Fibroblast of skin of right quadriceps (primary cell): ENCODE measurements at places on chromosomes 6 and 20.

DNA sequence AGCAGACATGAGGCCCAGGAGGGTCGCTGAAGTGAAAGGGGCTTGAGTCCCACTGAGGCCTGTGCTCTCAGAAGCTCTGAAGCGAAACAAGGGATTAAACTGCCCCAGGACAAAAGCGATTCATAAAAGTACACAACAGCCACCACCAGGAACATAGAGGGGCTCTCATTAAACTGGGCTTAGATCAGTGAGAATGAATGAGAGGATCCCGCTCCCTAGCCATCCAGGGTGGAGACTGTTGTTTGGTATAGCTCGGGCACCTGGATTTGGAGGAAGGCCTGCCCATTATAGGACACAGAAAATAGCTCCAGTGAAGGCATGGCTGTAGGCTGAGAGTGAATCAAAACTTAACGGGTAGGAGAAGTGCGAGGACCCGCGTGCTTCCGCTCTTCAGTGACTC, 91.6 kb upstream of the TAB2 start:
- DNase-seq: no peak

DNA sequence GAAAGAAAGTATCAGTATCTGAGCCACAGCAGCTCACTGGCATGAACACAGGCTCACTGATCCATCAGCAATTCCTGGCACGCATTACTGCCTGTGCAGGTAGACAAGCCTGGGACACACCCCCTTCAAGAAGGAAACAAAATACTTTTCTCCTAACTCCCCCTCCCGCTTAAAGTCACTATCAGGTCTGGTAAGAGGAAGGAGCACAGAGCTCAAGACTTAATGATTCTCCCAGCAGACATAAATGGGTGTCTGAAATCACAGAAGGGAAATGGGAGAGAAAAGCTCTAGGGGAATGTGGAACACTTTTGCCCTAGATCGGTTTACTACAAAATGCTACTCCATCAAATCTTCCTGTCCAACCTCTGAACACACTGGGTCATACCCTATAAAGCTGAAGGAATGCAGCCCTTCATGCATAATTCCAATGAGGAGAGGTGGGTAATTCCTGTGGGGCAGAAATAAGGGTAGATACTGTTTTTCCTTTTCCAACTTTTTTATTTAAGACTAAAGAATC, at the start of gene ADGRF1:
Gene ADGRF1 (minus strand): TSS at position 58 of the 517 bp plus-strand sequence. CDS start 13,271 bp downstream, outside the sequence.
- DNase-seq: no peak

DNA sequence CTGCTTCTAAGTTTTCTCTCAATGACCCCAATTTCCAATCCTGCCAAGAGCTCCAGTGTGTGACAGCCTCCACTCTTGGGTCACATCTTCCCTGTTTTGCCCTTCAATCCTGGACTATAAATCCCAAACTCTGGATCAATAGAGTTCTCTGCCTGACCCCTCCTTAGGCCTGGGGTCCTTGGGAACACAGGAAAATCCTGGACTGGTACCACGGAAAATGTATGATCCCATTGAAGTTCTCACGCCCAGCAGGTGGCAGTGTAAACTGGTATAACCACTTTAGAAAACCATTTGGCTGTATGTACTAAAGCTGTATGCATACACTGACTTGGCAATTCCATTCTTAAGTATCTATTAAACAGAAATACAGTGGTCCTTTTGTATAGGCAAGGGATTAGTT, 98.0 kb downstream of the SNAP25 start:
- no peak for DNase-seq

DNA sequence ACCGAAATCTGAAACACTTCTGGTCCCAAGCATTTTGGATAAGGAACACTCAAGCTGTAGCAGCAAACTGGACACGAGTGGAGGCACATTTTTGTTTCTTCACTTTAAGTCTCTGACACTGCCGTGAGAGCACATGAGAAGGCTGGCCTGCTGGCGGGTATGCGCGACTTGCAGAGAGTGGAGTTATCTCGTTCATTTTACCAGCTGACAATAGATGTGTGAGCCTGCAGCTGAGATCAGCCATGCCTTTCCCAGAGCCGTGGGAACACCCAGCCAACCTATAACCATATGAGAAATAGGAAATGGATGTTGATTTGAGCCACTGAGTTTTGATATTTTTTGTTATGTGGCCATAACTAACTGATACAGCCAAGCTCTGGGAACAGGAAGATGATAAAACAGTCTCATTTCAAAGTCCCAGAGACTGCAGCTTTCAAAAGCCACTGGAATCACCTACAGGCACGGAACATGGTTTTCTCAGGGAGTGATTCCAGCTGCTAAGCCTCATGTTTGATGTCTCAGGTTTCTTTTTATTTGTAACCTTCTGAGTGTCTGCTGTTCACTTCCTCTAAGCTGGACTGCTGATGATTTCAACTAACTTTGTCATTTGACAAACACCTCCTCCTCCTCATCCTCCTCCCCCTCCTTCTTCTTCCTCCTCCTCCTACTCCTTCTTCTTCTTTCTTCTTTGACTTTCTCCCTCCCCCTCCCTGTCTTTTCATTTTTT, 28.6 kb upstream of the LAMP5 start:
- DNase-seq: no peak

- peak; percentile 92 for DNase-seq
These were observed 162.4 kb downstream of the CDKAL1 start for GRCh38 chr6:20696676-20697075.

GRCh38 chr6:113642714-113643406, 214.3 kb upstream of the MARCKS start:
- no peak for DNase-seq

DNA sequence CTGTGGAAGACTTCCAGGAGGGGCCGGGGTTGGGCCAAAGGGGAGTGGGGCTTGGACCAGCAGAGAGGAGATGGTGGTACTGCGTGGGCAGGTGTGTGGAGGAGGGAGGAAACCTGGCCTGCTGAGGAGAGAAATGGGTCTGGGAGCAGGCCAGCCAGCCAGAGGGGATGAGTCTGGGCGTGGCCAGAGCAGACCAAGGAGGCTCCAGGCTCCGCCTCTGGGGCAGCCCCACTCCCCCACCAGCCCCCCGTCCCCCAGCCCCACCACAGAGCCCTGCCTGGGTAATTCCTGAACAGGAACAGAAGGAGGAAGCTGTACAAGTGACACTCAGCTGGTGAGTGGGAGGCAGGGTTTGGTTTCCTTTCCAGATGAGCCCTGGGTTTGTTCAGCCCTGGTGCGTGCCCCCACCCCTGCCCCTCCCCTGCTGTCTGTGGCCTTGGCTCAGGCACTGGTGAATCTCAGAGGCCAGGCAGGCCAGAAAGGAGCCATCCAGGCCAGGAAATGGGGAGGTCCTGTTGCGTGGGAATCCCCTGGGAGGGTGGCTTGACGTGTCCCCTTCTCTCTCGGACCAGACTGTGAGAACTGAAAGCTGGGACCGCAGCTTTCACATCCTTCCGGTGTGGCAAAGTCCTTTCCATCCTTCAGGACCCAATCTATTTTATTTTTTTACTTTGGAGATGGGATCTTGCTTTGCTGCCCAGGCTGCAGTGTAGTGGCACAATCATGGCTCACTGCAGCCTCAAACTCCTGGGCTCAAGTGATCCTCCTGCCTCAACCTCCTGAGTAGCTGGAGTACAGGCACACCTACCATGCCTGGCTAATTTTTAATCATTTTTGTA, 9.4 kb upstream of the SRC start:
- no peak for DNase-seq

GRCh38 chr6:141321493-141322347, 811.0 kb upstream of the GJE1 start:
- DNase-seq: peak; percentile 40

DNA sequence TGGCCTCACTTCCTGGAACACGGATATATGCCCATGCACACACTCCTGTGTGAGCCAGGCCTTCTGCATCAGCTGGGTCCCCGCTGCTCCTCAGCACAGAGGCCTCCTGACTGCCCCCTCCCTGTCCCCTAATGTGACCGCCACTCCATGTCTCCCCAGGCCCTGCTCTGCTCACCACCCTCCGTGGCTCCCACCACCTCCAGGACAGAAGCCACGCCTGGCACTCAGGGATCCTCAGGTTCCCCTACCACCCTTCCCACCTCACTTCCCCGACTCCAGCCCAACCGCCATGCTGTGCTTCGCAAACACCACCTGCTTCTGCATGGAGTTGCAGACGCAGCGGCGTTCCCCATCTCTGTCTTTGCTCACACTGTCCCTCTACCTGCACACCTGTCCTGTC, 4.3 kb upstream of the SRC start:
- no peak for DNase-seq

DNA sequence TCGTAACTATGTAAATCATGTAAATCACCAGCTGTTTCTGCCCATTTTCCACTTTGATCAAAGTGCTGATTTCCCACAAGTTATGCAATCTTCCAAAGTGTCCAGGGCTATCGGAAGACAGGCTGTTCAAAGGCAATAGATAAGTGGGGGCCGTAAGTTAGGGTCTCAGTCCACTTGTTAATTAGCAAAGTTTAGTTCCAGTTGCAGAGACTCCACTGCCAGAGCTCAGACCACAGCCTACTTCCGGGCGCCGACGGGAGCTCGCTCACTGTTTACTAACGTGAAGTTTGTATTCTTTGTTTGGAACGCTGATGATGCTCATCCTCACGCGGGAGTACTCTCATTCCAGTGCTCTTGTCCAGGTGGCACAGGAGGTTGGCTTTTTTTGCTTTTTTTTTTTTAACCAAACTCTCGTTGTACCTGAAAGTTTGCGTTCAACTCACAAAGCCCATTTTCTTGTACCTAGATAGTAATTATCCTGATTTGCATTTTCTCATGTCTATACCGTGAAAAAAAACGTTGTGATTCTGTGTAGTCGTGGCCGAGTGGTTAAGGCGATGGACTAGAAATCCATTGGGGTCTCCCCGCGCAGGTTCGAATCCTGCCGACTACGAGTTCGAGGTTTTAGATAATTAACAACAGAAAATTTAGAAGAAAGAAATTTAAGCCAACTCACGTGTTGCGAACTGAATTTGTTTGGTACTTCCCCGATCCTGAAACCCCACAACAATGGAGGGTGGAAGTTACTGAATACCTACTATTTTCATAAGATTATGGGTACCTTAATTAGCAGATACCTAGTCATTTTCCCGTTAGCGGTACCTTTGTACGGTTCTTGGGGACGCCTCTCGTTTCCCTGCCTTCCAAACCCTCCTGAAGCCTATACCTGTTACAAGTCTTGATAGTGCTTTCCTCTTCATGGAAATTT, 29.9 kb upstream of the ZNF184 start:
- DNase-seq: peak; percentile 78

- no peak for DNase-seq
These were observed 35.6 kb upstream of the LAMP5 start for GRCh38 chr20:9478771-9479170.

- DNase-seq: no peak
These were observed 6.5 kb downstream of the C20orf202 start for GRCh38 chr20:1209447-1210387.

DNA sequence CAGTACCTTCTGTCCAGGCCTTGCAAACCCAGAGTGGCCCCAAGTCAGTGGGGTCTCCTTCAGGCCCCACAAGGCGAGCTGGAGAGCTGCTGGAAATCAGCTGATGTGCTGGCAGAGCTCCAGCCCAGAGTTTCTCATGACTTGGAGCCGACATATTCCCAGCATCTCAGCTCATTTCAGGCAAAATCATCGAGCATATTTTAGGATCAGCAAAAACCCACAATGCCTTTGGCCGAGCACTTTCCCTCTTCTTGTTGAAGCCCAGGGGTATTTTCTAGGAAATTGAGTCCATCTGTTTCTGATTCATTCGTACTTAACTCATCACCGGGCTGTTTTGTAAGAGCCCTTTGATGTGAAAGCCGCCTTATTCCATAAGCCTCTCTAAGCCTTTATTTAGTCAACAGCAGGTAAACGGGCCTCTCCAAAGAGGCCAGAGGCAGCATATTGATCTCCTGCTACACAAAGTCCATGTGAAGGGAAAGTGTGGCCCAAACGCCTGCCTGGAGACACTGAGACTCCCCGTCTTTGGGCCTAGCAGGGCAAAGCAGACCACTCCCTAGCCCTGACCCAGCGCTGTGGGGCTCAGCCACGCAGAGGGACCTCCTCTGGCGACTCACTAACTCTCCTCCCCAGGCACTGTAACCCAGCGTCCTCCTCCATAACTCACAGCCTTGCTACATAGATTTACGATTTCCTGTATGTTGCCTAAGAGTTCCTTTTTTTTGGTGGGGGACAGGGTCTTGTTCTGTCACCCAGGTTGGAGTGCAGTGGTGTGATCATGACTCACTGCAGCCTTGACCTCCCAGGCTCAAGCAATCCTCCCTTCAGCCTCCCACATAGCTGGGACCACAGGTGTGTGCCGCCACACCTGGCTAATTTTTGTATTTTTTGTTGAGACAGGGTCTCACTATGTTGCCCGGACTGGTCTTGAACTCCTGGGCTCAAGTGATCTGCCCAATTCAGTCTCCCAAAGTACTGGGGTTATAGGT, 12.1 kb upstream of the C20orf203 start:
- DNase-seq: peak; percentile 96

DNA sequence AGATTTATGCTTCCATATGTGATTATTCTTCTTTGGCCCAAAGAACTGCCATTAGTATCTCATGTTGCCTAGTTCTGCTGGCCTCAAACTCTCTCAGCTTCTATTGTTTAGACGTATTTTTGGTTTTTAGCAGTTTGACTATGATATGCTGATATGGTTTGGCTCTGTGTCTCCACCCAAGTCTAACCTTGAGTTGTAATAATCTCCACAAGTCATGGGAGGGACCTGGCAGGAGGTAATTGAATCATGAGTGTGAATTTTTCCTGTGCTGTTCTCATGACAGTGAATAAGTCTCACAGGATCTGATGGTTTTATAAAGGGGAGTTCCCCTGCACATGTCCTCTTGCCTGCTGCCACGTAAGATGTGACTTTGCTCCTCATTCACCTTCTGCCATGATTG, 96.7 kb upstream of the ARG1 start:
- no peak for DNase-seq

- no peak for DNase-seq
These were observed 127.6 kb upstream of the VGLL2 start for GRCh38 chr6:117137711-117138110.

DNA sequence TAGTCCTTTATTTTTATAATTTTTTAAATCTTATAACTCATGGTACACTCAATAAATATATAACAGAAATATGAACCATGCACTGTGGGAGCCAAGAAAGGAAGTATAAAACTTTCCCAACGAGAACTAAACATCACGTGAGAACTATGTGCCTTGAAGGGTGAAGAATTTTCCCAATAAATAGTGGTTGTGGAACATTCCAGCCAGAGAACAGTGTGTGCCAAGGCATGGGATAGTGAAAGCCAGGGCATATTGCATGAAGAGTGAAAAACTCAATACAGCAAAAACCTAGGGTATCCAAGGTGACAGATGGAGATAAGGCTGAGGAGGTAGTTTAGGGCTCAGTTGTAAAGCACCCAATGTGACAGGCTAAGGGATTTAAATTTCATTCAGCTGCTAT, 86.1 kb downstream of the SIM1 start:
- no peak for DNase-seq

GRCh38 chr6:132820629-132821381, 6.4 kb downstream of the RPS12 start:
- DNase-seq: peak; percentile 21

DNA sequence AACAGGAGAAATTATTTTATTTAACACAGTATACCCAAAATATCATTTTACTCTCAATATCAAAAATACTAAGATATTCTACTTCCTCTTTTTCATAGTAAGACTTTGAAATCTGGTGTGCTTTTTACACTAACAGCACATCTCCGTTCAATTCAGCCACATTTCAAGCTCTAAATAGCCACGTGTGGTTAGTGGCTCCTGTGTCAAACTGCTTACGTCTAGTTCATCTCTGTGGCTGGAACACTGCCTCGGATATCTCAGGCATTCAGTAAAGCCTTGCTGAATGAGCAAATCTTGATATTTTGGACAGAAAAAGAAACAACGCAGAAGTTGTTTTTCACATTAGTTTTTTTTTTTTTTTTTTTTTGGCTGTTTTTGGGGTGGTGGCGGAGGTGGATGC, 136.1 kb downstream of the EYA4 start:
- no peak for DNase-seq

GRCh38 chr6:121205569-121205968, 128.7 kb downstream of the TBC1D32 start:
- DNase-seq: no peak
